Cortex of kidney (tissue), 1 donor: ENCODE measurements at places on chromosomes 4 and X.

DNA sequence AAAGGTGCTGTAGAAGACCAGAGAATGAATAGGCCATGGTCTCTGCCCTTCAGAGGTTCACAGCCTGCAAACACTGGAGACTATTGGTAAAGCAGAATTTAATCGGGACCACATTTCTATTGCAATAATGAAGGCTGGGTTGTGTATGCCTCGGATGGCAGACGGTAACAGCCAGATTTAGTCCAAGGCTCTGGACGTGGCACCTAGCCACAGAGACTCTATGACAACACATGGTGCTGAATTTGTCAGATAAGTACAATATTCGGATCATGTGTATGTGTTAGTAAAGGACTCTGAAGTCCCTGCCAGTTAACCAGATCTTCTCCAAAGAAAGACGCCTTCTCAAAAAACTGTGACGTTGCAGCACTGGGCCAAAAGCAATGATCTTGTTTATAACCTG is 129.0 kb downstream of the DCTD start:
- no peak for DNase-seq

- no peak for DNase-seq
Measured at GRCh38 chr4:141402712-141403111, 182.0 kb downstream of the ZNF330 start.

GRCh38 chr4:86449746-86450588 is 90.1 kb upstream of the MAPK10 start:
- no peak for DNase-seq

- no peak for DNase-seq
Measured at GRCh38 chr4:60033826-60034225, 1166.3 kb upstream of the ADGRL3 start.

GRCh38 chr4:79689740-79690139 is 281.7 kb upstream of the GK2 start:
- no peak for DNase-seq

- DNase-seq = no peak
Measured at GRCh38 chr4:7989654-7990053, 50.0 kb upstream of the AFAP1 start.

GRCh38 chr4:33072298-33073089 is 2352.3 kb downstream of the PCDH7 start:
- DNase-seq = no peak

DNA sequence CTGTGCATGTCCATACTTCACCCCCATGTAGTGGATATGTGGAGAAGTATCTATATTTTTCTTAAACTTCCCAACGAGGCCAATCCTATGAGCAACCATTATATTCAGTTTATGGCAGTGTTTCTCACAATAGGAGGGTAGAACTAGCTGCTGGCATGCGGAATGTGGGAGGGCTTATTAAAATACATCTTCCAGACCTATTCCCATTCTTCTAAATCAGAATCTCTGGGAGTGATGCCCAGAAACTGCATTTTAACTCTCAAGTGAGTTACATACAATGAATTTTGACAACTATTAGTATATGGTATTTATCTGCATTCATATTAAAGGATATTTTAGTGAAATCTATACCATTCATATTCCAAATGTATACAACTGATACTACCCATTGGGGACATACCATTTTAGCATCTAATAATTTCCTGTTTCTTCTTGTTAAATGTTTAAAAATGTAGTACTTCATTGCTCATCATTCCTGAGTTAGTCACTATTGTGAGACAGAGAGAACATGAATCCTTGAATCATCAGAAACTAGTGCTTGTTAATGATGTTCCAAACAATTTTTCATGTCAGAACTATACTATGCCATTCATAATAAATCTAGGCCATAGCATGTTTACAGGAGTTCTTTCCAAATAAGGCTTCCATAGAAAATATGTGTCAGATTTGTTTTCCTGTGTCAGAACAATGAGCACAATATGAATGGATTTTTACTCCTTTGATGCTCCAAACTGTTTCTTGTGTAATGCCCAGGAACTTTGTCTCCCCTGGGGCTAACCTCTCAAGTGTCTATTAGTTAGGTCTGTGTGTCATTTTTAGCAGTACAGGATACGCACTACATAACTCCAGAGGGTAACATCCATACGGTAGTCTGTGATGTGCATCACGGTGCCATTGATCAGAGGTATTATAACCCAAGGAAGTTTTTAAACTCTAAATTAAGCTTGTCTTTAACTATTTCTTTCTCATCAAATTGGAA is 198.8 kb upstream of the BMP3 start:
- DNase-seq = no peak

GRCh38 chr4:98838531-98838930 is 90.4 kb downstream of the EIF4E start:
- DNase-seq = no peak

DNA sequence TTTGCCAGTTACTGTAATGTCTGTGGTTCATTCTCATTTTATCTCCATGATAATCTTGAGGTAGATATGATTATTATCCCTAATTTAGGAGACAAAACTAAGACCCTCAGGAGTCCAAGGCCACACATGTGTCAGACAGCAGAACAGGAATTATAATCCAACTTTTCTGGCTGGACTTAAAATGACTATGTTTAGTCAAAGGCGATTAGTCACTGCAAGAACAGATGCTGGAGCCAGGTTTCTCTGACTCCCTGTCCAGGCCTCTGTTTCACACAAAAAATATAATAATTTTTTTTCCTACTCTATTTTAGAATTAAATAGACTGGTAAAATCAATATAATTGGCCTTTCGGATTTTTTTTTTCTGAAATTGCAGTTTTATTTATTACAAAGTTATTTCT is 56.7 kb upstream of the TMEM131L start:
- no peak for DNase-seq

- DNase-seq = no peak
Measured at GRCh38 chrX:15680401-15680800, 15.8 kb upstream of the CLTRN start.

- no peak for DNase-seq
Measured at GRCh38 chr4:145552181-145552822, 66.9 kb upstream of the MMAA start.

GRCh38 chr4:113637823-113638561 is 123.5 kb downstream of the CAMK2D start:
- no peak for DNase-seq

GRCh38 chr4:145044341-145044740 is 53.7 kb downstream of the ANAPC10 start:
- DNase-seq = no peak

GRCh38 chr4:43853565-43854264 is 594.9 kb downstream of the KCTD8 start:
- no peak for DNase-seq

GRCh38 chr4:110610940-110611831 is 11.7 kb downstream of the PITX2 start:
- DNase-seq = no peak

DNA sequence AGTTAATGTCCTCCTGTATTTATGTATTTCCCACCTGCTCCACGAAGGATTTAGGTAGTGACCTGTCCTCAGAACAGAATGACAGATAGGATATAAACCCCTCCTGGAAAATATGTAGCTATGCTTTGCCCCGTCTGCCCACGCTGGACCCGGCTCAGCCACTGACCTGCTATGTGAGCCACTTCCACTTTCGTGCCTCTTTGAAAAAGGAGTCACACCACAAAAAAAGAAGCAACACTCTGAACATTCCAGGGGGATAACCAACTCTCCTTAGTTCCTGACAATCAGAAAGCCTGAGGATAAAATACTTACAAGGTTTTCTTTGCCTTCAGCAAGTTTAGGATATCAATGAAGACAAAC is 11.1 kb downstream of the ACSL1 start:
- DNase-seq = no peak

GRCh38 chrX:20487227-20487626 is 220.5 kb upstream of the RPS6KA3 start:
- DNase-seq = no peak

DNA sequence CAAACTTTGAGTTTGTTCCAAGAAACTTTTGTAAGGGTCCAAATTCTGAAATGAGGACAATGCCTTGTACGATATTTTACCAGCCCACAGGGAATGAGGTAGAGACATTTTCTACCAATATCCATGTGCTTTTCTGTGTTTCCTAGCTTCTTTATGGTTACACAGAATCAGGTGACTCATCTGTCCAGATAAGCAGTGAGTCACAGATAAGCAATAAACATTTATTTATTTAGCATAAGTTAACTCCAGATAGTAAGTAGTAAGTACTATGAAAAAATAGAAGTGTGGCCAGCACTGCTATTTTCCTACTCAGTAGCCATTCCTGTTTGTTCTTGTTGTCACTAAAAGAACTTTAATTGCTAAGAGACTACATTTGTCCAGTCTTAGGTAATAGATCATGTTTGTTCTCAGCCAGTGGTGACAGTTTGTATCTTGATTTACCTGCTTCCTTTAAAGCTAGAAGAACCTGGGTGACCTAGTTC is 7.4 kb downstream of the AFF1 start:
- DNase-seq = no peak

- DNase-seq = no peak
Measured at GRCh38 chrX:109920325-109920724, 82.6 kb upstream of the TMEM164 start.

GRCh38 chr4:139913398-139913990 is 240.5 kb downstream of the MAML3 start:
- no peak for DNase-seq

DNA sequence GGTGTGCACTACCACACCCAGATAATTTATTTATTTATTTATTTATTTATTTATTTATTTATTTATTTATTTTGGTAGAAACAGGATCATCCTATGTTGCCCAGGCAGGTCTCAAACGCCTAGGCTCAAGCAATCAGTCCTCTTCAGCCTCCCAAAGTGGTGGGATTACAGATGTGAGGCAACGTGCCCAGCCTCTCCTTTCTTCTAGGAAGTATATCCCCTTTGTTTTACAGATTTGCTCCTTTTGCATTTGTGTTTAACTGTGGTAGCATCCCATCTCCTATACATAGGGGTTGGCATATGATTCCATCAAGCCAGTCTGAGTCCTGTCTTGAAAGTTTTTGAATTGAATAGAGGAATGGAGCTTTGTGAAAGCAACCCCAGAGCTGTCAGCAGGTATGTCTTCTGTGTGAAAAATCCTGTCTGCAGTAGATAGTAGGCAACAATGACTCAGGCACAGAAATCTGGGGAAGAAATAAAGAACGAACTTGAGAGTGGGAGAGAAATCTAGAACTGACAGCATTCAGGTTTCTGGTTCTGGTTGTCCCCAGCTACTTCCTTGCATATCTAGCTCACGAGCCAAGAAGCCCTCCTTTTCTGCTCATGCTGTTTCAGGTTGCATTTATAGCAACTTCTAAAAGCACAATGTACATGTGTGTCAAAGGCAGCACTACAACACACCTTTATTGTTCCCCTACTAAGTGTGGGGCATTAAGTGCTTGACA is 113.7 kb upstream of the LSM6 start:
- DNase-seq = no peak

DNA sequence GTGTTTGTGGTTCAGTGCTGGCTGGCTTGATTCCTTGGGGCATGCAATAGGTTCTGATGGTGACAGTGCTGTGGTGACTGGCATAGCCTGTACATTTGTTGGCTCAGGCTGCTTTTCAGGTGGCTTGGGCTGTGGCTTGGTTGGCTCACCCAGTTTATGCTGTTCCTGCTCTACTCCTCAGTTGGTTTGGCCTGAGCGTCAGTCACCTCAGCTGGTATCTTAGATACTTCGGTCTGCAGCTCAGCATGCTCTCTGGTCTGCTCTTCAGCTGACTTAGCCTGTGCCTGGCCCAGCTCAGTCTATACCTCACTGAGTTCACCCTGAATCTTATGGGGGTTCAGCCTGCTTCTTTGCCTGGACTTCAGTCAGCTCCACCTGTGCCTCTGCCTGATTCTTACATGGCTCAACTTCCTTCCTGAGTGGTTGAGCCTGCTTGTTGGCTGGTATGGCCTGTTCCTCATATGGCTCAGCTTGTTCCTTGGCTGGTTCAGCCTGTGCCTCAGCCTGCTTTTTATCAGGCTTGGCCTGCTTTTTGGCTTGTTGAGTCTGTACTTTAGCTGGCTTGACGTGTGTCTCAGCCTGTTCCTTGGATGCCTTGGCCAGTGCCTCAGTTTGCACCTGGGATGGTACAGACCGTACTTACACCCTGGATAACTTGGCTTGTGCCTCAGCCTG is 170.6 kb downstream of the MSN start:
- DNase-seq = no peak

DNA sequence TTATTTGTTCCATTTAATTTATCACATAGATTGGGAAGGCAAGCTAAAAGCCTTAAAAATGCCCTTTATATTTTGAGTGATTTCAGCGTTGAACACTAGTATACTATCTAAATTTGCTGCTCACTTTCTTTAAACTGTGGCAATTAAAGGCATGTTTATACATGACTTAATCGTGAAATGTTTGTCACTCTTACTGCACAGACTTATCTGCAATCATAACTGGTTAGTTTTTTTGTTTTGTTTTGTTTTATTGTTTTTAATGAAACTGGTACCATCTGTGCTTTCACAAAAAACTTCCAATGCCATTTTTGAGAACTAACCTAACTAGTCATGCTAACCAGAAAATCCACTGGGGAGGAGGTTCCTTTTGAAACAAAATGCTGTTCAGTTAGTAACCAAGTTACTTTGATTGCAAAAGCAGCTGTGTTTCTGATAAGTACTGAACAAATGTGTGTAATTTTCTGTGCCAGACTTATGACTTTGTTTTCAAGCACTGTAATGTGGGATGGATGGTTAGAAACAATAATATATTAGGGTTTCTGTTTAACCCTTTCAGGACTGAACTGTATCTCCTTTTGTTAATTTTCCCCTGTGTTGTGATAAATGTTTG is 56.1 kb downstream of the CCKAR start:
- DNase-seq = no peak

GRCh38 chr4:123495530-123495929 is 98.9 kb downstream of the SPRY1 start:
- DNase-seq = no peak
